T-cell (primary cell): ENCODE measurements at places on chromosomes 2 and 18.

DNA sequence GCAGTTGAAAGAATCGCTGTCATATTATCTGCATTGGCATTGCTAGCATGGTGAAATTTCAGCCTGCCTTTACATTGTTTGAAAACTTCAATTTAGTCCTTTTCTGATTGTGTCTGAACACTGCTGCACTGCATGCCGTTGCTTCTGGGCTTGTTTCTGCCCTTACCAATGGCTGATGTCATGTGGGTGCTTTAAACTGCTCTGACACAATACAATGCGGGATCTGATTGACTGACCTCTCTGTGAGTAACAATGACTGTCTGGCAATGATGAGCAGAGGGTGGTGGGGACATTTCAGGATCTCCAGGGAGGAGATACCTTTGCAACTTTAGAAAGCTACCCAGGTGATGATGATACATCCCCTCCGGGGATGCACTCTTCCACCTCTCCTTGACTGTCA, 119.5 kb upstream of the ZBTB14 start:
- DNase-seq = no peak

GRCh38 chr2:182914852-182915251, 48.4 kb upstream of the FRZB start:
- no peak for DNase-seq

- DNase-seq = no peak
Measured at GRCh38 chr2:230996661-230997060, 740 bp downstream of the SPATA3 start.

GRCh38 chr2:216235462-216235861, 126.3 kb downstream of the XRCC5 start:
- no peak for DNase-seq

GRCh38 chr2:190849774-190850173, 30.8 kb upstream of the GLS start:
- no peak for DNase-seq

GRCh38 chr2:144703852-144704708, 184.2 kb upstream of the ZEB2 start:
- DNase-seq = peak; percentile 1

GRCh38 chr2:29367986-29368658, 252.9 kb downstream of the CLIP4 start:
- no peak for DNase-seq

- peak; percentile 28 for DNase-seq
Measured at GRCh38 chr2:237475704-237476141, 11.3 kb upstream of the MLPH start.

DNA sequence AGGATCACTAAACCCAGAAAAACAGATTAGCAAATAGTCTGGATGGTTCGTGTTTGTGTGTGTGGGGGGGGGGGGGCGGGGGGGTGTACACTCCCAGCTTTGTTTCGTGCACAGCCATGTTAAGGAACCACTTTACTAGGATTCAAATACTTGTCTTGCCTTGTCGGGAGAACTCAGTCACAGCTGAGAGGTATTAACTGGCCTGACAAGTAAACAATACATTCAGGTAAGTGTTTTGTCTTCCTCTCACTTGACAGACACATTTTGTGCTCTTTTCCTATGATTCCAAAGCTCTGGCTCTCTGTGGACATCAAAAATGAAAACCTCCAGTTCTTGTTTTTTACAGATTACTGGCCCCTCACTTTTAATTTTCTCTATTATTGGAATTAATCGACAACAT, 173.5 kb downstream of the LRP1B start:
- no peak for DNase-seq

DNA sequence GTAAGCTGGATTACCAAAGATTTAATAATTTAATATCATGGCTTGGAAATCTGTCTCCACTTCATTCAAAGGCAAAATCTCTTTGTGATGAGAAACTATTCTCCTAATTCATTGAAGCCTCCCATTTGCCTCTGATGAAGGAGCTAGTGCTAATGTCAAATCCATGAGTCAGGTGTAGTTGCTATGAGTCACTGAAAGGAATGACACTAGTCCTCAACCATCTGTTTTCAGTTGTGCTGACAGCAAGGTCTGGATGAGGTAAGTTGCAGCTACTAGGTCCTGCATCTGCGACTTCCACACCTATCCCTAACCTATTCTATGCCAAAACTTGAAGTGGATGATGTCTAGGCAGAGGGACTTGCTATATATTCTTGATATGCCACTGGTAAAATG, 324.0 kb upstream of the UBE2E3 start:
- no peak for DNase-seq

DNA sequence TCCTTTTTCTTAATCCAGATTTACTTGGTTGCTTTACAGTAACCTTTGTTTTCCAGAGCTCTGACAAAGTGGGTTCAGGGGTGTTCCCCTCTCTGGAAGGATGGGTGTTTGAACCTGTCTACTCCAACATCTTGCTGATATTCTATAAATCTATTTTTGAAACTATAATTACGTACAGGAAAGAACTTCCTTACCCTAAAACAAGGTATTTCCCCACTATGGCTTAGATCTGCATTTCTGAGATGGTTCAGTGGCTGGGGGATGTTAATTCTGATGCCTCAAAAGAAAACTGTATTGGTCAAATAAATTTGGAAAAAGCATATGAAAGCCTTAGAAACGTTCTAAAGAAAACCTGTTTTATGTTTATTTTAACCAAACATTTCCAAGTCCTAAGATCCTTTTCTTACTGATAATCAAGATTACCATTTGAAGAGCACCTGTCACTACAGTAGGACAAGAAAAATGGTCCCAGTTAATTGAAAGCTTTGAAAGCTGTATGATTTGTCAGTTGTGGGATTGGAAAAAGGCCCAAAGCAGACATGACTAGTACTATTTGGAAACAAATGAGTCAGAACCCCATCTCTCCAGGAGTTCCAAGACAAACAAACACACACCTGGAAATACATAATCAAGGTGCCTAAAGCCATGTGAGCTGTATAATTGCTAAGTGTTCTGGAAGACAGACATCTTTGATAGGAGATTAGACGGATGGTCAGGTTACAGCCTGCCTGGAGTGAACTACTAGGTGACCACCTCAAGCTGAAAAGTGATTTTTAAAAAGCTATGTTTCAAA, 57.5 kb downstream of the KDM3A start:
- DNase-seq = no peak

GRCh38 chr18:68757126-68757525, 40.8 kb upstream of the CCDC102B start:
- DNase-seq = no peak

DNA sequence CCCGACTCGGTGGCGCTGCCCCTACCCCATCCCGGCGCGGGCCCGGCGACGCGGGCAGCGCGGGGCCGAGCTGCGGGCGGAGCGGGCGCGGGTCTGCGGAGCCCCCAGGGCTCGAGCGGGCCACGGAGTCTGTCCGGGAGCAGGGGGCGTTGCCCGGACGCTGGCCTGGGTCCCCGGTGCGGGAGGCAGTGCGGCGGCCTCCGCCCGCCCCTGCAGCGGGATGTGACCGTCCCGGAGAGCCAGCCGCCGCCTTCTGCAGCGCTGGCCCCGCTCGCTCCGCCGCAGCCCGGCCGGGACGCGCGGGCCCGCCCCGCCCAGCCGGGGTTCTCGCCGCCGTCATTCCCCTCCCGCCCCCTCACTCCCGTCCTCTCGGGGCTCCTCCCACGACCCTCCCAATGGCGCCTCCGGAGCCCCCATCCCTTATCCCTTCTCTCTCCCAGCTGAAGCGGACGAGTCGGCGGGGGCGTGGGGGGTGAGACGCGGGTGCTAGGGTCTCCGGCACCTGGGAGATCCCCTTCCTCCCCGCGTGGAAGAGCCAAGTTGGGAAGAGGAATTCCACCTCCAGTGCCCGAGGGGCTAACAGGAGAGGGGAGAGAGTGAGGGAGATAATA, at the start of gene FNDC4:
FNDC4 (minus strand) TSS at position 257 of the 611 bp plus-strand sequence. CDS start 521 bp downstream, outside the sequence.
- no peak for DNase-seq

- no peak for DNase-seq
Measured at GRCh38 chr2:11286323-11286722, 58.1 kb downstream of the ROCK2 start.

GRCh38 chr2:85468704-85469349, 50.3 kb downstream of the SH2D6 start:
- no peak for DNase-seq

GRCh38 chr2:71736091-71736861, 282.9 kb downstream of the DYSF start:
- no peak for DNase-seq

GRCh38 chr2:61727746-61728145, 126.1 kb downstream of the FAM161A start:
- DNase-seq = no peak

- DNase-seq = peak; percentile 40
Measured at GRCh38 chr2:72892506-72893173, 5.4 kb downstream of the SPR start.

DNA sequence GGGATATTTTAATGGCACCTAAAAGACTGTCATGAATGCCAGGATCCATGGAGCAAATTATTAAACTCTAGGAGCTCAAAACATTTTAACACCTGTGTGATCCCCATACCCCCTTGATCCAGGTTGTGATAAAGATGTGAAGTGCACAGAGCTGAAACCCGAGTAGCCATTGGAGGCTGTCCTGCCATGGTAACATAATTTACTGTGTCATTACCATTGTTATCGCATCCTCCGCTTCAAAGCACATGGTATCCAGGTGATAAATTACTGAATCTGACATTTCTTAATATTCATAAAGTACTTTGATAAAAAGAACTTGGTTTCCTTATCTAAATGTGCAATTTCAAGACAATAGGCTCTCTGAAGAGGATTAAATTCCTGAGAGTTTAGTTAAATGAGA, 109.3 kb downstream of the CHST9 start:
- no peak for DNase-seq

DNA sequence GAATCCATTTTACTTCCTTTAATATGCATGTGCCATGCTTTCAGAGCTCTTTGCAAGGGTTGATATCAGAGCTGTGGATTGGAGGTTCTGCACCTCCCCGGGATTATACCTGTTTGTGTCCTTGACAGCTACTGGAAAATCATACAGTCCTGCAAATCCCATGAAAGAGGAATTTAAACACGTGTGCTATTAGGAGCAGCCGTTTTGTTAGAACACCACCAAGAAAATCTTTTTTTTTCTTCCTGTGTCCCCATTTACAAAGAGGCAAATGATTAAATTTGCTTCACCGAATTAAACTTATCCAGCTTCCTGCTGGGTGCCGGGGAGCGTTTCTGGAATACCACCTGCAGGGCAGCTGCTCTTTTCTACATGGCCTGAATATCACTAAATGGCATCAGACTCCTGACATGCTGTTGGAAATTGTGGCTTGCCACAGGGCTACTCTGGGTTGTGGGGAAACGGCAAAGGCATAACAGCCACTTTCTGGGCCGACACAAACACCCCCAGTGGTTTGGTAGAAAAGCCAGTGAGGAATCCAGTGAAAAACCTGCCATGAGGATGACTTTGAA, 23.4 kb upstream of the SOX11 start:
- no peak for DNase-seq

- no peak for DNase-seq
Measured at GRCh38 chr2:85806358-85807118, 52.7 kb downstream of the ATOH8 start.

- no peak for DNase-seq
Measured at GRCh38 chr2:195442458-195443175, 214.4 kb upstream of the SLC39A10 start.

DNA sequence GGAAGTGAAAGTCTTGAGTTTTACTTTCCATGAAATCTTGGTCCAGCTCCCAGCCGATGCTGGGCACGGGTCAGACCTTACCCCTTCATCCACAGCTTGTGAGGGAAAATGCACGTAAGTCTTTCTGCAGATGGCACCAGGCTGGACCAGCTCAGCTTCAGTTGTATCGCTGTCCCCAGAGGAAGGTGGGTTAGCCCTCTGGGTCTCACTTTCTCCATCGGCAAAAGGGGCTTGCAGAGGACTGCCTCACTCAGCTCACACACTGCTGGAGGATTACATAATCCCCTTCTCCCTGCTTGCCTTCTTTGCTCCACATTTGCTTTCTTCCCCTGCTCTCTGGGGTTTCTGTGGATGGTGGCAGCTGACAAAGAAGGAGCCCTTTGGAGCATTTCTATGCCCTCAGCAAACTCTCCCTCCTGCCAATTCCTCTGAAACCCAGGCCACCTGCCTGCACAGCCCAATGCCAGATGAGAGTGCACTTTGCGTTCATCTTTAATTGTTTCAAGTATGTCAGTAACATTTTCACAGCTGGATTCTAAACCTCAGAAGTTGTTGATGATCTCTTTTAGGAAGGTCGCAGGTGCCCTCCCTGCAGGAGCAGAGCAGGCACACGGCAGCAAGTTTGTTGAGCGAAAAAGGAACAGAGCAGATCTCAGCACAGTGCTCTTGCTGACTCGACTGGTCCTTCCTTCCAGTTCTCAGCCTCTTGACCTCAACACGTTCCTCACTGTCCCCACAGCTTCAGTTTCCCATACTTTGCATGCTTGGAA, 155.6 kb upstream of the GLI2 start:
- DNase-seq = no peak

DNA sequence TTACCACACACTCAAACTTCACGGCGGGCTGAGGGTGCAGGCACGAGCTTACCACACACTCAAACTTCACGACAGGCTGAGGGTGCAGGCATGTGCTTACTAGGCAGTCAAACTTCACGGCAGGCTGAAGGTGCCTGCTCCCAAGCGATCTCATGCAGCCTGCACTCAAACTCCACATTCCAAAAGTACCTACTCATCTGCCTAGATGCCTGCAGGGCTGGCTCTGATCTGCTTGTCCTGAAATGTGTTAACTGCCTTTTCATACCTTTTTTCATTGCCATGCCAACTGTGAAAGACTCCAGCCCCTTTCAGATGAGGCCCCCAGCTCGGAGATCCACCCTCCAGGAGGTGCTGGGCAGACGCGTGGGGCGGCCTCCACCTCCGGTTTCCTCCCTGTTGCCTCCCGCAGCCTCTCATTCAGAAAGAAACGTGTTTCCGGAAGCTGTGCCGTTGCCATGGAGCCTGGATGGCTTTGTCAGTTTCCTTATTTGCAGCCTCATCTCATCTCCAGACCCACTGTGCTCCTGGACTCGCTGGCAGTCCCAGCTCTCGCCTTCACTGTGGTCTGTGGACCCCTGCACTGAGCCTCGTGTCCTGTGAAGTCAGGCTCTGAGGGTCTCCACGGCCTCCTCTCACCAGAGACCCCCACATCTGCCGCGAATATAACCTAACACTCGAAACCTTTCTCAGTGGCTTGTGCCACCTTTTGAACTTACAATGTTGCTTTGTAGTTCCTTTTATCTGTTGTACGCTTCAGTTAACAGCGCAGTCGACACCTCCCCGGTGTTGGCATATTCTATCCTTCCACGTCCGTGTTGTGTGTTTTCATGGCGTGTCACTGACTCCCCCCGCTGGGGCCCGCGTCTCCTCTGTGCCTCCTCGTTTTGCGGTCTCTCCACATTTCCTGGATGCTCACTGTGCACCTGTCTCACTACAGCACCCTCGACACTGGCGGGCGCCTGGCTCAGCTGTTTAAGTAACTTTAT, 106.1 kb upstream of the ALKAL2 start:
- DNase-seq = peak; percentile 67

- DNase-seq = no peak
Measured at GRCh38 chr18:8695932-8696517, 9.3 kb upstream of the MTCL1 start.

DNA sequence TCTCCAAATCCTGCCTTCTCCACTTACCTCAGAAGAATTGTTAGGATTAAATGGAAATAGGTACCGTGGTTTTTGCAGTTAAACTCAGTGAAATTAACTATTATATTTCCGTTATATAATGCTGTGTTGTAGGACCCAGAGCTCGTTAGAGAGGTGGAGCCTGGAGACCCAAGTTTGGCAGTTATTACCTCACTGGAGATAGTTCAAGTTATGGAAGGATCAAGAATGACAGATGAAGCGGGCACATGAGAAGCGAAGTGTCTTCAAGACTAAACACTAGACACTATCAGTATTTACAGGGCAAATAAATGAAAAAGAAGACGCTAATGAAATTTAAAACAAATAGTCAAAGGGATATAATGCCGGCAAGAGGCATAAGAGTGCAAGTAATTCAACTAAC, 866 bp downstream of the CWC22 start:
- DNase-seq = no peak

- DNase-seq = no peak
Measured at GRCh38 chr18:10094154-10094553, 180.3 kb downstream of the VAPA start.
